ENCODE measurements at places on chromosomes 5 and 9.

DNA sequence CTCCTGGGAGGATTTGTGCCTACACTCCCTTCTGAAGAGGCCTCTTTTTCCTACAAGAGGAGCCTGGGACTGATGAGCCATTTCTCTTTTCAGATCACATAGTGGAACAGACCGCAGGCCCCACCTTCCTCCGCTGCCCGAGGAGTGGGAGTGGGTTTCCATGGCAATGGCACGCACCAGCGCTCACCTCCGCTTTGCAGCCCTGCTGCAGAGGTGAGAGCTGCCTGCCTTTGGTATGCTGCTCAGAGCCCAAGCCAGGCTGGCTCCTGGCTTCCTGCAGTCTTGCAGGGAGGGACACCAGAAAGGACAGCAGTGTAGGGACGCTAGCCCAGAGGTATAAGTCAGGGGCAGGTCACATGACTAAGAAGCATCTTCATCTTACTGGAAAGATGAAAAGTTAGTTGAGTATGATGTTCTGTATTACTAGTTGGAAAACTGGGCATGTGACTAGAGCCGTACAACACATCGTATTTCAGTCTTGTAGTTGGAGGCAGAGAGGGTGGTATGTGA is 12.4 kb downstream of the PTTG1 start:
- H3K27ac ChIP-seq, result no peak overlapping the region
- no peaks in the 10 kb centered on the region for H3K4me1 ChIP-seq
- no peak for DNase-seq
- no peak overlapping the region for H3K4me3 ChIP-seq

DNA sequence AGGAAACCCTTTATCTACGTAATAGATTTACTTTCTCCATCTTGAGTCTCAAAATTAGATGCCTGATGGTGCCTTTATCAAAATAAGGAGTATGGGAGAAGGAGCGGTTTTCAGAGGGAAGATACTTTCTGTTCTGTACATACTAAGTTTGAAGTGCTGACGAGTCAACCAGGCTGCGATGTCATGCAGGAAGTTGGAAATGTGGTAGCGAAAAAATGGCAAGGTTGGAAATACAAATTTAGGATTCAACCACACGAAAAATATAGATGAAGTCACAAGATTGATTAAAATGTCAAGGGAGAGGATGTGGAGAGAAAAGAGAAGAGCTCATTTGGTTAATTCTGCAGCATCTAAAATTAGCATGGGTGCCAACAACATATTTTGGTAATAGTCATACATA is 129.5 kb downstream of the FOXD1 start:
- no peak overlapping the region for H3K4me3 ChIP-seq
- no peak for DNase-seq
- H3K4me1 ChIP-seq, result no peaks in the 10 kb centered on the region
- H3K27me3 ChIP-seq, result no peaks in the 10 kb centered on the region

- no peak overlapping the region for H3K27ac ChIP-seq
- no peak overlapping the region for H3K4me3 ChIP-seq
- DNase-seq, result no peak
- H3K36me3 ChIP-seq, result peaks cover 14% of the 10 kb centered on the region
- H3K4me1 ChIP-seq, result no peaks in the 10 kb centered on the region
Observed at GRCh38 chr5:180238631-180239030, 29.6 kb upstream of the RASGEF1C start.

DNA sequence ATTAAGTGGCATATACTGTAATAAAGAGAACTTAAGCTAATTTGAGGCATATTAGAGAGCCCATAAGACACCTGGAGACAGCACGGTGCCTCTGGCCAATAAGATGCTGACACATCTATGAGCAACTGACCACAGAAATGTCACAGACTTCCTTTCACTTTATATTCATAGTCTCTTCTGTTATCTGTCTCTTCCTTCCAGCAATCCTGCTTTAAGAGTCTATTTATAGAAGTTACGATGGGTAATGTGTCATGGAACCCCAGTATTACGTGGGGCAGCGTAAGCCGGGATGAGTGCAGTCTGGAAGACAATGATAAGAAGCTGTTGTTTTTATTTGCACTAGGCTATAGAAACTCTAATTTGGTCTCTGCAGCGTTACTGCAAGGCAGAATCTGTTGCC is 136.8 kb downstream of the CFAP90 start:
- H3K4me1 ChIP-seq, result 0 out of 2 replicates have a peak, but pooled peaks cover 5% of the 10 kb centered on the region
- H3K27me3 ChIP-seq, result no peaks in the 10 kb centered on the region
- DNase-seq, result peak; percentile 39
- H3K4me3 ChIP-seq, result no peak overlapping the region
- no peak overlapping the region for H3K27ac ChIP-seq

GRCh38 chr5:180209137-180209581 is at the start of gene RASGEF1C:
RASGEF1C (minus strand) TSS chr5:180209211; CDS start chr5:180138052, 71,159 bp downstream.
- H3K27me3 ChIP-seq, result no peaks in the 10 kb centered on the region
- no peaks in the 10 kb centered on the region for H3K4me1 ChIP-seq
- H3K4me3 ChIP-seq, result no peak within 1 kb of the TSS
- no peak within 1 kb of the TSS for H3K27ac ChIP-seq
- no peak for DNase-seq

DNA sequence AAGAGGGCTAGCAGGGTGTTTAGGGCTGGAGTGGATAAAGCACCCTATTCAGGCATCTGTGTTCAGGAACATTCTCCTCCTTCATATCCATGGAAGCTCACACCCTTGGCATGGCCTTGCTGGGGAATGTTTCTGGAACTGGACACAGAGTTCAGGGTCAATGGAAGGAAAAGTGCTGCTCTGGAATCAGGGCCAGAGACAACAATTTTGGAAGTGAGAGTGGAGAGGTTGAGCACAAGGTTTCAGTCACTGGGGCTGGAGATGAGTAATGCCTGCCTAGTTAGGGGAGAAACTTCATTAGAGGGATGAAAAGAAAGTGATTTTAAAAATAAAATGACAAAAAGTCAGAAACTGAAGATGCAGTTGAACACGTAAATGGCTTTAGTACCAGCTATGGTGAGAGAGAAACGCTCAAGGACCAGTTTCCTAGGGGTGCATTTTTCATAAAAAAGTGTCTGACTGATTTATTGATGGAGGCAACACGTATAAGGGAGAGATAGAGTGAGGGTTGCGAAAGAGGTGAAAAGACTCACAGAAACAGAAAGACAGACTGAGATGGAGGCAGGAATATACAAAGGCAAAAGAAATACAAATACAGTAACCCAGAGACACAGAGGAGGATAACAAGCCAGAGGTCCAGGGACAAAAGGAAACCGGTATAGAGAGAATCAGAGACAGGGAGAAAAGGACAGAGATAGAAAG is 8.0 kb upstream of the TNFSF15 start:
- no peaks in the 10 kb centered on the region for H3K36me3 ChIP-seq
- no peak overlapping the region for H3K27ac ChIP-seq
- no peak overlapping the region for H3K4me3 ChIP-seq
- no peaks in the 10 kb centered on the region for H3K27me3 ChIP-seq
- DNase-seq, result no peak
- peaks cover 20% of the 10 kb centered on the region for H3K4me1 ChIP-seq

DNA sequence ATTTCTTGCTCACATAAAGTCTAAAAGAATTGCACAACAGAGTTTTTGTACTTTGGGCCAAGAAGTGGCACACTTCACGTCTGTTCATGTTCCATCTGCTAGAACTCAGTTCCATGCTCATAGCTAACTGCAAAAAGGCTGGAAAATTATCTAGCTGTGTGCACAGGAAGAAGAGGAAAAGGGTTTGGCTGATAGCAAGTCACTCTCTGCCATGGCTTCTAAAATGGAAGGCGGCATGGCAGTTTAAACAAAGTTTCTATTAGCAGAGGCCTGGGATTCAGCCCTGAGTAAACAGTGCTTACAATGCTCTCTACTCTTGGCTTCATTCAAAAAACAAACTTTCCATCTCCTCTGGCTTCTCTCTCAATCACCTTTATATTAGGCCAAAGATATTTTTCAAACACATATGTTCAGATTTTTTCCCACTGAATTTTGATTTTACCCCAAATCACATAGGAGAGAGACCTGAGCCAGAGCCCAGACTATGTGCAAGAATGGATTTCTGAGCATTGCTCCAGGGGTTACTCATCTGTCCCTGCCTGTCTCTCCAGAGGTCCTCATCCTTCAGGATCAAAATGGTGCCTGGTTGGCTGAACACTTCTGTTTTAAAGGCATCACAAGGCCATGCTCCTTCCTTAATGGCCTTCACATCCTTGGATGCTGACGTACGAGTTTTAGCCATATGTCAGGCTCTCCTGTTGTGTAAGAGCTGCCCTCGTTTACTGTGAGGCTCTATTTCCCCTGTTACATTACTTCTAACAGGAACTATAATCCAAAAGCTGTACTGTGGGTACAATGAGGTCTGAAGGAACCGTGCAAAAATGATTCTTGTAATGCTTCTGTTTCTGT is 226.6 kb downstream of the SAXO1 start:
- no peak overlapping the region for H3K27ac ChIP-seq
- no peak for DNase-seq
- H3K4me1 ChIP-seq, result no peaks in the 10 kb centered on the region
- H3K4me3 ChIP-seq, result no peak overlapping the region
- H3K36me3 ChIP-seq, result no peaks in the 10 kb centered on the region

GRCh38 chr9:38048316-38048969 is 20.6 kb downstream of the SHB start:
- H3K4me3 ChIP-seq, result no peak overlapping the region
- no peak for DNase-seq
- no peaks in the 10 kb centered on the region for H3K4me1 ChIP-seq
- no peaks in the 10 kb centered on the region for H3K27me3 ChIP-seq
- no peak overlapping the region for H3K27ac ChIP-seq
- no peaks in the 10 kb centered on the region for H3K36me3 ChIP-seq

DNA sequence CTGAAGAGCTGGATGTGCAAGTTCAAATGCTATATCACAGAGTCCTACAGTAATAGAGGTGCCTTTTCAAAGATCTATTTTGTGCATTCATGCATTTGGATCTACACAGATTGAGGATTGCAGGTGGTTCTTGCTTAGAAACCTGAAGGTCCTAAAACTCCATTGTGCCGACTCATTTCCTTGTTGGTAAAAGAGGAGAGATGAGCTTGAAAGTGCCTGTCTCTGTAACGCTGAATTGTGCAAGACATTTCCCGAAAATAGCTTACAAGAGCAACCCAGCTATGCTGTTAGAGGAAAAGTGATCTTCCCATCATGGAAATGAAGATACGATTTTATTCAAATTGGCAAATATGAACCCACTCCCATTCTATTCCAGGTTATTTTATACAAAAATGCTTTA is 110.7 kb upstream of the CXCL14 start:
- H3K27ac ChIP-seq, result no peak overlapping the region
- H3K4me1 ChIP-seq, result no peaks in the 10 kb centered on the region
- H3K4me3 ChIP-seq, result no peak overlapping the region
- no peak for DNase-seq
- H3K36me3 ChIP-seq, result no peaks in the 10 kb centered on the region

- H3K4me1 ChIP-seq, result no peaks in the 10 kb centered on the region
- no peak within 1 kb of the TSS for H3K4me3 ChIP-seq
Observed at GRCh38 chr5:75611311-75612225, at the start of gene ANKDD1B. ANKDD1B (plus strand) TSS chr5:75611453; CDS start chr5:75611635, 182 bp downstream.

DNA sequence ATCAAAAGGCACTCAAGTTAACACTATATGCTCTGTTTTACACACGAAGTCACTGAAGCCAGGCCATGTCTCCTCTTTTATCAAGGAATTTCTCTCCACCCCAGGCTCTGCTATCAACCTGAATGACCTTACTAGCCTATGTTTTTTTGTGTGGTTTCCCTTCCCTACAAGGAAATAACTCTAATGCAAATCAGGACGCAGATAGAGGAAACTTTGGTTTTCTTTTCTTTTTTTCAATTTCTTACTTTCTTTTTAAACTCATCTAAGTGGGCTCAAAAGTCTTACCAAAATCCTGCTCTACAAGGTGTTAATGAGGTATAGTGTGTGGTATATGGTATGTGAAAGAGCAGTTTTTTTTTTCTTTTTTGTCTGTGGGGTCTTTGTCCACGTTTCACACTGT is 5.5 kb upstream of the SLC46A2 start:
- H3K27ac ChIP-seq, result no peak overlapping the region
- peaks cover 16% of the 10 kb centered on the region for H3K27me3 ChIP-seq
- H3K4me1 ChIP-seq, result peaks cover 8% of the 10 kb centered on the region
- no peaks in the 10 kb centered on the region for H3K36me3 ChIP-seq
- peak; percentile 54 for DNase-seq
- H3K4me3 ChIP-seq, result peak overlapping the region; percentile 18

- no peak overlapping the region for H3K27ac ChIP-seq
- H3K4me3 ChIP-seq, result no peak overlapping the region
- no peaks in the 10 kb centered on the region for H3K36me3 ChIP-seq
- H3K27me3 ChIP-seq, result no peaks in the 10 kb centered on the region
Observed at GRCh38 chr5:77906806-77907205, 130.7 kb upstream of the TBCA start.

GRCh38 chr5:92144824-92145223 is 761.7 kb upstream of the ARRDC3 start:
- no peaks in the 10 kb centered on the region for H3K36me3 ChIP-seq
- no peak overlapping the region for H3K27ac ChIP-seq
- H3K4me1 ChIP-seq, result no peaks in the 10 kb centered on the region
- H3K4me3 ChIP-seq, result no peak overlapping the region
- DNase-seq, result no peak

DNA sequence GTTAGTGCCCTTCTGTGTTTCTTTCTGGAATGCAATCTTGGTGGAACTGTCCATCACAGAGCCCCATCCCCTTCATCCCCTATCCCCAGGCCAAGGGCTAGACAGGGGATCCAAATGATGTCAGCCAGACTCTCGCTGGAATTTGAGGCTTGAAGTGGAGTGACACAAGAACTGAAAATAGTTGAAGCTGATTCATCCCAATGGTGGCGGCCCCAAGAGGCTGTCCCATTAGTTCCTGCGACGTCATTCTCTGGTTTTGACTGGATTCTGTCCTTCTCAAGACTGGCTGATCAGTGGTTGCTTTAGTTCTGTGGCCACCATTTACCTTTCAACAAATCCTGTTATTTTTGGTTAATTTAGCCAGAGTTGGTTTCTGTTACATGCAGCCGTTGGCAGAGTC is 59.9 kb downstream of the SUB1 start:
- H3K4me1 ChIP-seq, result no peaks in the 10 kb centered on the region
- no peak overlapping the region for H3K27ac ChIP-seq
- no peaks in the 10 kb centered on the region for H3K27me3 ChIP-seq
- no peak for DNase-seq
- H3K36me3 ChIP-seq, result no peaks in the 10 kb centered on the region
- H3K4me3 ChIP-seq, result no peak overlapping the region

GRCh38 chr9:90137801-90138200 is 504.8 kb downstream of the DIRAS2 start:
- H3K36me3 ChIP-seq, result no peaks in the 10 kb centered on the region
- H3K4me1 ChIP-seq, result no peaks in the 10 kb centered on the region
- peak; percentile 27 for DNase-seq
- no peaks in the 10 kb centered on the region for H3K27me3 ChIP-seq
- no peak overlapping the region for H3K4me3 ChIP-seq
- no peak overlapping the region for H3K27ac ChIP-seq

DNA sequence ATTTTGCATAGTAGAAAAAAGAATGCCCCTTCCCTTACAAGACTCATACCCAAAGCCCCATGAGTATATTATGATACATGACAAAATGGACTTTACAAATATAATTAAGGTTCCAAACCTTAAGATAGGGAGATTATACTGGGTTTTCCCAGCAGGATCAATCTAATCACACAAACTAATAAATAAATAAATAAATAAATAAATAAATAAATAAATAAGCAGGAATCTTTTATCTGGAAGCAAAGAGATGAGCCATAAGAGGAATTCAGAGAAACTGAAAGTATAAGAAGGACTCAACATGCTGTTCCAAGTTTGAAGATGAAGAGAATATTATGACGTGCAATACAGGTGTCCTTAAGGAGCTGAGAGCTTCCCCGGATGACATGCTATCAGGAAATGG is 1174.5 kb downstream of the DTWD2 start:
- no peaks in the 10 kb centered on the region for H3K27me3 ChIP-seq
- H3K27ac ChIP-seq, result no peak overlapping the region
- no peaks in the 10 kb centered on the region for H3K4me1 ChIP-seq
- no peaks in the 10 kb centered on the region for H3K36me3 ChIP-seq
- no peak overlapping the region for H3K4me3 ChIP-seq
